ENCODE measurements at places on chromosomes 4 and X.

DNA sequence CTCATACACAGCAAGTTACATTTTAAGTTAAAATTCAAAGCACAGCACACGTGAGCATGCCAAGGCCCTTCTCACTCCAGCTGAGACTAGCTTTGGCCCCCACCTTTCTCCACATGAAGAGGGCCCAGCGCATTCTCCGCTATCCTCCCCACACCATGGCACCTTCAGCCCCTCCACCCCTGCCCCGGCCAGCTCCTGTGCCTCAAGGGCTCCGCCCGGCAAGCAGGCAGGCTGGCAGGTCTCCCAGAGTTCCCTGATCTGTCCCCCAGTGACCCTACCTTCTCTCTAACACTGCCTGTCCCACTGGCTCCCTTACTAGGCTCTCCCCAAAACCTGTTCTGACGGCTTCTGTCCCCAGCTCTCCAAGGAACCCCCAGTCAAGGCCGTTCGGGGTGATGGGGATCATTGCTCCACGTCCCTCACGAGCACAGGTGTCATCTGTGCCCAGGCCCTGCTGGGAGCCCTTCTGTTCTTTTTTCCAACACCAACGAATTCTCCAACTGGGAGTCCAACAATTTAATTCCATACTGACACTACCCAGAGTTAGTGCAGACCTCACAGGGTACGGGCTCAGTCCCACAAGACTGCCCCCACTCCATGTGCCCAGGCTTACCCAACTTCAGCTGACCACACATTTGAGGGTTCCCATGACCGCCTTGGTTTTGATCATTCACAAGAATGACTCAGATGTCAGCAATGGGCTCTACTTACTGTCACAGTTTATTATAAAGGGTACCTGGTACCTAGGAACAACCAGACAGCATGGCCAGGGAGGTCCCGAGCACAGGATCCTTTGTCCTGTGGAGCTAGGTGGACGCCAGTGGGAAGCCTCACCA is 4.2 kb downstream of the LETM1 start:
- DNase-seq: no peak

DNA sequence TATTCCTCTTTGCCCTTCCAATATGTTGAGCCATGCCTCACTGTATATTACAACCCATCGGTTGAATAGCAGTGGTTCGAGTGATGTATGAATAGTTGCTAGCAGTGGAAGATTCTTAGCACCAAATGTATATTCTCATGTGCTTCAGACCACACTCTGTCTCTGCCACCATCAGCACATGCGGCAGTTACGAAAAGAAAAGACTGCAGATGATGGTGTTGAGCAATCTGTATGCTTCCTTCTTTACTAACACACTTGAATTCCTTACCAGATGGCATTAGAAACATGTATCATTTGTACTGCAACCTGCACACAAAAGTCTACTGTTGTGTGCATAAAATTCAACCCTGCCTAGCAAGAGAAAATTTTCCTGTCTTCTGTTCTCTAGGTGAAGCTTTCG is 214.6 kb downstream of the ENOX2 start:
- DNase-seq: no peak

GRCh38 chrX:69072486-69073006 is 92.7 kb downstream of the PJA1 start:
- DNase-seq: no peak

DNA sequence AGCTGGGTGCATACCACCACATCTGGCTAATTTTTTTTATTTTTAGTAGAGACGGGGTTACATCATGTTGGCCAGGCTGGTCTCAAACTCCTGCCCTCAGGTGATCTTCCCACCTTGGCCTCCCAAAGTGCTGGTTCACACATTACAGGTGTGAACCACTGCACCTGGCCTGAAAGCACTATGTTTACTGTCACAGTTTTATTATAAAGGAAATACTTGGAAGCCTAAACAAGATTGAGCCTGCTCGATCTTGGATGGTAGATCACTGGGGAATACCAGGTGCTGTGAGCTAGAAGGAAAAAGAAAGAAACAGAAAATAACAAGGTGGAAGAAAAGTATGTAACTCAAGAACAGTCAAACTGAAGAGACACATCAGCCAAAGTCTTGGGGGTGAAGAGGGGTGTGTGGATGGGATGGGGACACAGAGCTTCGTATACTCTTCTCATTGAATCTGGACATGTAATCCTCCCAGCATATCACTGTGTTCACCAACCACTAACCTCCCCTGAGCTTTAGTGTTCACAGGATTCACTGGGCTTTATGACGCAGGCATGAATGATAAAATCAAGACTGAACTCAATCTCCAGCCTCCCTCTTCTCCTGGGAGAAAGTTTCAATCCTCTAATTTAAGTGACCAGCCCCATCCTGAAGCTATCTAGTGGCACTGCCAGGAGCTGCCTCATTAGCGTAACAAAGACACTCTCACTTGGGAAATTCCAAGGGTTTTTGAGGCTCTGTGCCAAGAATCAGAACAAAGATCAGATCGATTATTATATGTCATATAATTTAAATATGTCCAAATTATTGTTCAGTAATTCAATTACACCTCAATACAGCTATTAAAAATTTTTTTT is 40.9 kb downstream of the PDS5A start:
- DNase-seq: no peak

- DNase-seq: no peak
Measured at GRCh38 chrX:19810802-19811201, 76.6 kb downstream of the SH3KBP1 start.

GRCh38 chr4:186172546-186172945 is 18.8 kb upstream of the CYP4V2 start:
- no peak for DNase-seq

- DNase-seq: no peak
Measured at GRCh38 chr4:89898304-89898716, 3.7 kb downstream of the MMRN1 start.

DNA sequence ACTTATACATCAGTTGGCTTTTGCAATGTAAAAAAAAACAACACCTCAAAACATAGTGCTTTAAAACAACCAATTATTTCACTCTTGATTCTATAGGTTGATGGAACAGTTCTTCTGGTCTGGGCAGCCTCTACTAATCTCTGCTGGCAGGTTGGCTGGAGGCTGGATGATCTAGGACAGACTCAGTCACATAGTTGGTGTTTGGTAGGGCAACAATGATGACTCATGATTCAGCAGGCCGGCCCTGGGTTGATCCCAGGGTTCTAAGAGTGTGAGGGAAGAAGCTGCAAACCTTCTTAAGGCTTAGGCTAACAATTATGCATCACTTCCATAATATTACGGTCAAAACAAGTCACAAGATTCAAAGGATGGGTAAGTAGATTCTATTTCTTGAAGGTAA is 558.2 kb downstream of the ZNF674 start:
- DNase-seq: no peak

- no peak for DNase-seq
Measured at GRCh38 chr4:171308661-171309060, 504.5 kb upstream of the GALNTL6 start.

DNA sequence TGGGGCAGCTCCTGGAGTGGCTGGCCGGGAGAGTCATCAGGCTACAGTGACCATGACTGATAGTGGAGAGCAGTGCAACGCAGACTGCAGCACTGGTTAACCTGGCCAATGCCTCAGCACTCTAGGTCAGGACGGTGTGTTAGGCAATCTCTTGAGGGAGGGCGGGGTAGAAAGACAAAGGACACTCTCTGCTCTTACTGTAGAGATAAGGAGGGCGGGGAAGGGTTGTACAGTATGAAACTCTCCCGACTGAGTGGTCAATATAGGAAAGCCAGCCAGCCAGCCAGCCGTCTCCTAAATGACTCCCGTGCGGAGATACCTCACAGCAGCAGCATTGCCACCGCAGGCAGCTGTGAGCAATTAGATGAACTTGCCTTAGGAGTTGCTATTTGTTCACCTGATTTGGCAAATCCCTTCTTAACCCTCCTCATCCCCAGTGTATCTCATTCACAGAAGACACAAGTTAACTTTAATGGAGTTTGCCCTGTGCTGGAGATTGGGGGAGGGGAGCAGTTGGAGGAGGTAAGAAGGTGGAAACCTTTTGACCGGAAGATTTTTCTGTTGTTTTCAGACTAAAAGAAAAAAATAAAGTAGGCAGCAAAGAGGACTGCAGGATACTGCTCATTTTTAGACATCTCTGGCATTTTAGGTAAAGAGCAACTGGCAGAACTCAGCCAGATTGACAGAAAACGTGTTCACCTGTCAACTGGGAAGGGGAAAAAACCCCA is 330.5 kb downstream of the HNRNPD start:
- no peak for DNase-seq

DNA sequence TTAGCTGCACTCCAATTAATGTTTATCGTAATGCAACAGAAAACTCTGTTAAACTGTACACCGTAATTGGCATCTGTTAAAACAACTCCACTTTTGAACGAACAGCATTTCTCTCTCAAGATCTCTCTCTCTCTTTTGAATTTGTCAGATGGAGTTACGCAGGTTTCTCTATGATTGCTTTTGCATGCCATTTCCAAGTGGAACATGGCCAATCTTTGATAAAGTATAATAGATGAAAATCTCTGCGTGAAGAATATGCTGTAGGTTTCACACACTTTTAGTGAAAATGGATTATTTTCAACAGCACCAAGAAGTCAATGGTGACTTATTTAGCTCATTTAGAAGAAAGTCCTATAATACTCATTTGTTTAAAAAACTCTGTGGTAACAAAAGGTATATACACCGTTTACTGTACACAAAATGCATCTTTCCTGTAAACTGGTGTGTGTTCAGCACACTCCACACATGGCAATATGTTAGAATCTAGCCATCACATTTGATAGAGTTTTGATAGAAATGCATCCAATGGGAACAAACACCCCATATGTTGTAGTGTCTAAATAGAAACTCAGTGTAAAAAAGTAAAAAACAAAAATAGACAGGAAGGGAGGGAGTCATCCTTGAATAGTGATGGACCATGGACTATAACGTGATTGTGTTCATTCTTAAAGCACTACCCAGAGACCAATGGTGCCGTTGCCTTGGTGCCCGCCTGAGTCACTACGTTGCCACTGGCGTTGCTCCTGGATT is 5.8 kb upstream of the FGFBP2 start:
- no peak for DNase-seq

GRCh38 chr4:39543034-39543433 is 15.8 kb upstream of the UGDH start:
- no peak for DNase-seq

GRCh38 chr4:33989820-33990443 is 2254.4 kb downstream of the ARAP2 start:
- no peak for DNase-seq

DNA sequence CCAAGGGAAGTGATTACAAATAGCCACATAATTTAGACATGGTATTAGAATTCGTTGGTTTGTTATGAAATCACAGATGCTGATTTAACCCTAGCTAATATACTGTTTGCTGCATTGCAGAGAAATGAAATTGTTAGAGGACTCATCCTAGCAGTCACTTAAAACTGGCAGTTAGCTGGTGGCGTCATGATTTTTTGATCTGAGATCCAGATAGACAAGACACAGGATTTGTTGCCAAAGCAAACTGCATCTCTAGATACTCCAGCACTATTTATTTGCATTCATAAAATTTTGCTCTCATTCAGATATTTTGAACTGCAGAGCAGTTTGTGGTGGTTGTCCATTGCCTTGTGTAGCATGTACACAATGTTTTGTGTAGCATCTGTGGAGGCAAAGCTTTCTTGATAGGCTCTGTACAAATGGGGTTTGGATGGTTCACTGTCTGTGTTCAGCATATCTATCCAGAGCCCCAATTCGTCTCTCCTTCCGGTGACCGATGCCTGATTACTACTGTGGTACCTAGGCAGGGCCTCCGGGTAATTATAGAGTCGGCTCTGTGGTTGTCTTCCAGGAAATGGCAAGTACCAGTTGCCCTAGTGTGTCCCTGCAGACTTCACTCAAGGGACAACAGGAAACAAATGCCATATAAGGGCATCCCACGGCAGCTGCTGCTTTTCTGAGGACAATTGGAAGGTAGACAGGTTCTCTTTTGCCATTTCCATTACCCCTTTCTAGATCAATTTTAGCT is 30.1 kb upstream of the SPARCL1 start:
- no peak for DNase-seq

- no peak for DNase-seq
Measured at GRCh38 chr4:19883841-19884240, 367.9 kb upstream of the SLIT2 start.

- no peak for DNase-seq
Measured at GRCh38 chr4:8819019-8819418, 52.6 kb downstream of the HMX1 start.

- DNase-seq: no peak
Measured at GRCh38 chrX:22041907-22042530, 9.9 kb downstream of the PHEX start.

DNA sequence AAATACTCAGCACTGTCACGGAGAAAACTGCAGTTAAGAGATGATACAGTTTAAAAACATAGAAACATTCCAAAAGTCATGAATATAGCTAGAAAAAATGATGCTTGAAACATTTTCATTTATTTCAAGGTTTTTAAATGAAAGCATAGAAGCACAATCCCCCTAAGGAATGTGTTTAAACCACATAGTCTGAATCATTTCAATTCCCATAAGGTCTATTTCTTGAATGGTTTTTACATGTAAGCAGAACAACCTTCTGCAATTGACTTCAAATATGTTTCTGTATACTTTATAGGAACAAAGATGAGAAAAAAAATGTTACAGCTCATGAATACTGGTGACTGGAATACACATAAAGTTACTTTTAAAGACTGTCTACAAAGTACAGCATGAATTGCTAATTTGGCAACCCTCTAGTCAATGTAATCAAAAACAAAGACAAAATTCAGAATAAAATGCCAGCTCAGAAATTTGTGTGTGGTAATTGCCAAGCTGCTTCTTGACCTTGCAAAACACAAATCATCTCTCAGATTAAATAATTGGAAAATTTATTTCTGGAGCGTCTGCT is 886.4 kb upstream of the ADGRL3 start:
- no peak for DNase-seq

GRCh38 chrX:135931644-135932487 is 38.4 kb downstream of the SAGE1 start:
- DNase-seq: no peak

All from activated naive CD8-positive, alpha-beta T cell treated with anti-CD3 and anti-CD28 coated beads, Interleukin-2, amount 50 U/mL, for 16 hours (primary cell).